ENCODE measurements at places on chromosomes 7 and 10.

- no peak for DNase-seq
These were observed 149.4 kb upstream of the FERD3L start for GRCh38 chr7:19294619-19295018.

DNA sequence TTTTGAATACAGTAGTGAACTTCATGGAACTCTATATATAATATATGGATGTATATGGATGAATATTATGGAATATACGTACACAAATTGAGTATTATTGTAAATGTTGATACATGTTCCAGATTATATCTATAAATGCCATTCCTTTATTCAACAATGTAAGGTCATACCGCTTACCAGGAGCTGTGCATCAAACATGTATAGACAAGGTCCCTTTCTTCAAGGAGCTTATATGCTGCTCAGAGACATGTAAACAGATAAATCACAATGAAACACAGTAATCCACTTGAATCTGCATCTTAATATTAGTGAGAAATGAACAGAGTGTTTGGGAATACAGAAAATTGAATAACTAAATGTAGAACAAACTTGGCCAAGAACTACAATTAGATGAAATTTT lies 898 bp upstream of the SEM1 start:
- DNase-seq: no peak

DNA sequence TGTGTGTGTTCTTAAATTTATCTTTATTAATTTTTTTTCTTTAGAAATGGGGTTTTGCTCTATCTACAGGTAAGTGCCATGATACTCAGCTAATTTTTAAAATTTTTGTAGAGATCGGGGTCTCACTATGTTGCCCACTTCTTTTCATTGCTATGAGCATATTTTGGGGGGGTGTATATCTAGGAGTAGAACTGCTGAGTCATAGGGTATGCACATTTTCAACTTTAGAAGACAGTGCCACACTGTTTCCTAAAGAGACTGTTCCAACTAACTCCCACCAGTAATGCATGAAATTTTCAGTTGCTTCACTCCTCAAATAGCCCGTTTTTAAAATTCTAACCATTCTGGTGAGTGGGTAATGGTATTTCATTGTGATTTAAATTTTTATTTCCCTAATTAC lies 108.3 kb downstream of the CUL2 start:
- DNase-seq: no peak

DNA sequence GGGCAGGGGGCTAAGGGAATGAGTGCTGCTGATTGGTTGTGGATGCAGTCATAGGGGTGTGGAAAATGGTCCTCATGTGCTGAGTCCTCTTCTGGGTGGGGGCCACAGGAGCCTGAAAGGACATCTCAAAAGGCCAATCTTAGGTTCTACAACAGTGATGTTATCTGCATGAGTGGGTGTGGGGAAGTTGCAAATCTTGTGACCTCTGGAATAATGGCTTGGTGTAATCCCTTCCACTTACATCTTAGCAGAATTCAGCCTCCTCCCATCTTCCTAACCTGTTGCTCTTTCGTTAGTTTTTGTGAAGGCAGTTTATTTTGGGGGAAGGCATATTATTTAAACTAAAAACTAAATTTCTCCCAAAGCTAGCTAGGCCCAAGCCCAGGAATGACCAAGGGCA lies 42.0 kb upstream of the OIT3 start:
- no peak for DNase-seq

DNA sequence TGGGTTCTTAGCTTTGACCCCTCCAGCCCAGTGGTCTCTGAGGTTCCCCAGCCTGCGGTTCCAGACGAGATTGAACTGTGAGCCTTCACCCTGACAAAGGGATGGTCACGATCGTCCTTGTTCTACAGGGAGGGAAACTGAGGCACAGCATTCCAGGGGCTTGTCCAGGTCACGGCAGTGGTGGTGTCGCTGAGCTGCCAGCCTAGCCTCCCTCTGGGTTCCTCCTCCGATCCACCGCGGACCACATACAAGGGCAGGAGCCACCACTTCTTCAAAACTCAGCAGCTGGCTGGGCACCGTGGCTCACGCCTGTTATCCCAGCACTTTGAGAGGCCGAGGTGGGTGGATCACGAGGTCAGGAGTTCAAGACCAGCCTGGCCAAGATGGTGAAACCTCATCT lies 35.8 kb downstream of the ELFN1 start:
- DNase-seq: no peak

DNA sequence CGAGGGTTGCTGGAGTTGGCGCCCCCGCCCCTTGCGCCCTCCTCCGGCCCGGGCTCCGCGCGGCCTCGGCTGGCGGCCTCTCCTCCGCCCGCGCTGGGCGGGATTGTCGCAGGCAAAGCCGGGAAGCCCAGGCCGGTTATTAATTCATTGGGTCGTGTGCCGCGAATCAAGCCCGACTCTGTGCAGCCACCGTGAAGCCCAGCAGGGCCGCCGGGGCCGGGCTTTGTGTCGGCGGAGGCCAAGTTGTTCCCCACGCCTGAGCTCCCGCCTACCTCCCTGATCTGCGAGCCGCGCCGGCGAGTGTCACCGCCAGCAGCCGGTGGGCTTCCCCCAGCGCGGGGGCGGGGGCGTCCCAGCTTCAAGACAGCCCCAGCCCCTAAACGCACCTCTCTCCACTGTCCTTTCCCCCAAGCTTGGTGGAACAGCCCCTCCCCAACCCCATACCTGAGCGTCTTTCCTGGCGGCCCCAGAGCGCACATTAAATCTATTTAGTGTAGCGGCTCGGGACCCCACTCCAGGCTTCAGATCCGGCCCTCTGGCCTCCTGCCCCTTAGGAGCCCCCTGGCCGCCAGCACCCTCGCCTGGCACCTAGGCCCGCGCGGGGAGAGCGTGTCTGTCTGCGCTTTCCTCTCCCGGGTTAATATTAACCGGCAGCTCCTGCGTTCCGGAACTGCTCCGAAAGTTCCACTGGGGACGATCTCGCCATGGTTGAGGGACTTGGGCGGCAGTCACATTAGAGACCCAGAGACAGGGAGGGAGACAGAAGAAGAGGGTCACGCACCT lies 3.5 kb downstream of the SHH start:
- DNase-seq: no peak

GRCh38 chr7:16668978-16669377 lies 23.0 kb downstream of the BZW2 start:
- DNase-seq: no peak

DNA sequence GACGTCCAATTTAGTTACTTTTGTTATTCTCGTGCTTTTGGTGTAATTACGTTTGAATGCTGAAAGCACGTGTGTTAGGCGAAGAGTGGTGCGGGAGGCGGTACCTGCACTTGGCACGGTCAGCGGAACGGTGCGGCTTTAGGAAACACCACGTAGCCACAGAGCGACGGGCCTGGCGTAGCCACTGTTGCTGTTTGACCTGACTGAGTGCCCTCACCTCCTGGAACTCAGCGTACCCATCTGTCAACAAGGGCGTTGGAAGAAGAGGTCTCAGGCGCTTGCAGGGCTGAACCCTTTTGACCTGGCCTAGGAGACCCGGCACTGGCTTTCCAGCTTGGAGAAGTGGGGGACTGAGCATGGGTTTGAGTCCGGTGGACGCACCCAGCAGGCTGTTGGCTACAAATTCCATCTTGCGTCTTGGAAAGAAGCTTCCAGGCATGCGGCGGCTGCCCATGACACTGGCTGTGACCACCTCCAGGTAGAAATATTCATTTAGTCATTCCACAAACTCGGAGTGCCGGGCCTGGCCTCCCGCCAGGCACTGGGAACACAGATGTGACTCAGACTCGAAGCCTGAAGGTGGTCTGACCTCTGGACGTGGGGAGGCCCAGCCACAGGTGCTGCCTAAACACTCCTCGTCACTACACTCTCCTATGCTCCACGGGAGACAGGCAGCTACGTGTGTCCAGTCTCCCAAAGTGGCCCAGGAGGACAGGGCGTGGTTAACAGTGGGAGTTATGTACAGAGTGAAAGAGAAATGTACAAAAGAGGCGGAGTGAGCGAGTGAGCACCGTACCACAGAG lies 22.2 kb downstream of the FAM20C start:
- DNase-seq: no peak

- DNase-seq: no peak
These were observed 151.5 kb upstream of the FAM3C start for GRCh38 chr7:121547544-121548092.

DNA sequence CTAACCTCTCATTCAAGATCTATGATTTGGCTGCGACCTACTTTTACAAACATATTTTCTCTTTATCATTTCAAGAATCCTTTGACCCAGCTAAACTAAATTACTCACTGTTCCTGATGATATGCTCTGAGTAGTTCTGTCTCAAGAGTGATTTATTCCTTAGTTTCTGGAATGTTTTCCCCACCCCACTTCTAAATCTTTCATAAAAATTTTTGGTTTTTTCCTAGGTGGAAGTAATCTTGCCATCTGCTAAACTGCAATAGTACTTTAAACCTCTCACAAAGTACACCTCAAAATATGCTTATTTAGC lies 170.8 kb downstream of the DNAJC1 start:
- DNase-seq: no peak

- no peak for DNase-seq
These were observed 263.1 kb downstream of the RNLS start for GRCh38 chr10:88319960-88320517.

- DNase-seq: no peak
These were observed 65.6 kb downstream of the PHYHIPL start for GRCh38 chr10:59242057-59242456.

DNA sequence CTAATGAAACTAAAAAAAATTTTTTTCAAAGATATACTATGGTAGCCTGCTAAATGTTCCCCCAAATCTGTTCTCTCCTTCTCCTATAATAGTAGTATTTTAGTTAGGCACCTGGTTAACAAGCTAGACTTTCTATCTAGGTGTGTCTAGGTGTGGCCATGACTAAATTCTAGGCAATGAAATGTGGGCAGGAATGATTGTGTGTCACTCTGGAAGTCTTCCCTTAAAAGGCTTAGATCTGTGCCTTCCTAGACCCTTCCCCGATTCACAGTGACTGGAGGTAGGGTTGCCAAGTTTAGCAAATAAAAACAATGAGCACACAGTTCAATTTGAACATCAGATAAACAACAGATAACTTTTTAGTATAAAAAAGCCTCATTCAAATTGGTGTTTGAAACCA lies 8.3 kb upstream of the ARHGAP21 start:
- DNase-seq: no peak

DNA sequence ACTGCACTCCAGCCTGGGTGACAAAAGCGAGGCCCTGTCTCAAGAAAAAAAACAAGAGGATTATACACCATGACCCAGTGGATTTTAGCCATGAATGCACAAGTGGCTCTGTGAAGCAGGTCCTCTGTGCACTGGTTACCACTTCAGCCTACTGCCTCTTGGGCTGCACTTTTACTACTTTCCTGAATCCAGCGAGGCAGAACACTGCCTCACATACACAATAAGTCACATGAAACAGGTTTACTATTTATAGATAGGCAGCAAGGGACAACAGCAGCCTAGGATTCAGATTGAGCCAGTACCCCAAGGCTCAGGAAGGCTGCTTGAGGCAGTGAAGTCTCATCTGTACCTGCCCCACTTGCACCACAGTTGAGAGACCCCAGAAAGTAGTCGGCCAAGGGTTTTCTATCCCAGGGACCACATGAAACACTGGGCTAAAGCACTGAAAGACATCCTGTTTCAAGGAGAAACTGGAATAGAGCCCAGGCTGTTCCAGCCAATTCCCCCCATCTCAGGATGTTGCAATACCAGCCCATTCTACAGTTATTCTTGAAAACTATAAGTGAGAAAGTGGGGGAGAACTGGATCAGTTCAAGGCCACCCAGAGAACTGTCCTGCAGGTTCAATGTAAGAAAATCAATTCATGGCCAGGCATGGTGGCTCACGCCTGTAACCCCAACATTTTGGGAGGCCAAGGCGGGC lies 10.3 kb upstream of the OGDH start:
- no peak for DNase-seq

DNA sequence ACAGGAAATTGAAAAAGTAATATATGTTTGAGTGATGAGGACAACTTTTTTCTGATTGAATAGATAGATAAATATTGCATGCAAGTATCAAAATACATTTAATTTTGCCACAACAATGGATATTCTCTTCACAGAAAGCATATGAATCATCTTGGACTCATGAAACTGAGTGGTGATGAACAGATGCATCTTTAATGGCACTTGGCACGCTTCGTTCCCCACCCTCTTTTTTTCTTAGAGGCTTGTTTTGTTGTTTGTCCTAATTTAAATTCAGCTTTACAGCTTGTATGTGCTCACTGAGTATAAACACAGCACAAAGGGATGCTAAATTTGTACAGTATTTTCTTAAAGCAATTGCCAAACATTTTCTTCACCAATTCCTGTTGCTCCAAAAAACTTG lies 145.0 kb upstream of the YAE1 start:
- DNase-seq: no peak

DNA sequence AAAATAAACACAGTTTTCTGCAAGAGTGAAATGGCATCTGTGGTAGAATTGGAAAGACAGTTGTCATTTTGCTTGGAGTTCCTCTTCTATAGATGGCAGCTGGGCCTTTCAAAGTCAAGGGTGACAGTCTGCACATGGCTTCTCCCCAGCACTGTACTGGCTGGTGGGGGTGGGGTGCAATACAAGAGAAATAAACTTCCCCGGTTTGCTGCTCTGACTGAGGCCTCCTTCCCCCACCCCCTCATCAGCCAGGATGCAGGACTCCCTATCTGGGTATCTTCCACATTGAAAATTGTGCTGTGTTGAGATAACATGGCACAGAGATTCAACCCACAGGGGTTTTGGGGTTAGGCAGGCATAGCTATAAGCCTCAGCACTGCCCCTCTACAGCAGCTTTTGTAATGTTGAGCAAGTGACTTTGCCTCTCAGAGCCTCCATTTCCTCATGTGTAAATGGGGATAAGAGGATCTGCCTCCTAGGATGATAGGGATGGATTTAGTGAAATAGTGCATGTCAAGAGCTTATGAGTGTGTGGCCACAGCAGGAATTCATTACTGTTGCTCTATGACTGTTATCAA lies 85.8 kb upstream of the WDR11 start:
- DNase-seq: no peak

- no peak for DNase-seq
These were observed 99.4 kb downstream of the MTPN start for GRCh38 chr7:135877805-135878204.

GRCh38 chr7:155792315-155792960 lies 19.8 kb downstream of the SHH start:
- DNase-seq: no peak
